ENCODE measurements at places on chromosomes 1 and 21. TPM values are rescaled to one million over a fixed set of nuclear protein-coding genes. Genes with fewer than 3 reads are reported as not detected.

GRCh38 chr1:29460041-29460610 is 223.8 kb downstream of the PTPRU start:
- H3K4me3 ChIP-seq = no peak overlapping the region
- DNase-seq = no peak
- H3K4me1 ChIP-seq = no peaks in the 10 kb centered on the region
- H3K27me3 ChIP-seq = peaks cover 41% of the 10 kb centered on the region
- H3K36me3 ChIP-seq = no peaks in the 10 kb centered on the region
- H3K27ac ChIP-seq = no peak overlapping the region

GRCh38 chr1:112337028-112337531 is 58.9 kb upstream of the CTTNBP2NL start:
- no peak overlapping the region for H3K27ac ChIP-seq
- no peaks in the 10 kb centered on the region for H3K36me3 ChIP-seq
- H3K4me3 ChIP-seq = no peak overlapping the region
- peaks cover 8% of the 10 kb centered on the region for H3K4me1 ChIP-seq

DNA sequence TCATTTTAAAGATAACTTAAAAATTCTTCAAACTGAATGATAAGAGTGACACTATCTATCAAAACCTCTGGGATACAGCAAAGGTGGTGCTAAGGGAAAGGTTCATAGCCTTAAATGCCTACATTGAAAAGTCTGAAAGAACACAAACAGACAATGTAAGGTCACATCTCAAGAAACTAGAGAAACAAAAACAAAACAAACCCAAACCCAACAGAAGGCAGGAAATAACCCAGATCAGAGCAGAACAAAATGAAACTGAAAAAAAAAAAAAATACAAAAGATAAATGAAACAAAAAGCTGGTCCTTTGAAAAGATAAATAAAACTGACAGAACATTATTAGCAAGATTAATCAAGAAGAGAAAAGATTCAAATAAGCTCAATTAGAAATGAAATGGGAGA is 6.8 kb downstream of the ODF2L start:
- H3K36me3 ChIP-seq = no peaks in the 10 kb centered on the region
- no peaks in the 10 kb centered on the region for H3K4me1 ChIP-seq
- DNase-seq = no peak
- H3K4me3 ChIP-seq = no peak overlapping the region

DNA sequence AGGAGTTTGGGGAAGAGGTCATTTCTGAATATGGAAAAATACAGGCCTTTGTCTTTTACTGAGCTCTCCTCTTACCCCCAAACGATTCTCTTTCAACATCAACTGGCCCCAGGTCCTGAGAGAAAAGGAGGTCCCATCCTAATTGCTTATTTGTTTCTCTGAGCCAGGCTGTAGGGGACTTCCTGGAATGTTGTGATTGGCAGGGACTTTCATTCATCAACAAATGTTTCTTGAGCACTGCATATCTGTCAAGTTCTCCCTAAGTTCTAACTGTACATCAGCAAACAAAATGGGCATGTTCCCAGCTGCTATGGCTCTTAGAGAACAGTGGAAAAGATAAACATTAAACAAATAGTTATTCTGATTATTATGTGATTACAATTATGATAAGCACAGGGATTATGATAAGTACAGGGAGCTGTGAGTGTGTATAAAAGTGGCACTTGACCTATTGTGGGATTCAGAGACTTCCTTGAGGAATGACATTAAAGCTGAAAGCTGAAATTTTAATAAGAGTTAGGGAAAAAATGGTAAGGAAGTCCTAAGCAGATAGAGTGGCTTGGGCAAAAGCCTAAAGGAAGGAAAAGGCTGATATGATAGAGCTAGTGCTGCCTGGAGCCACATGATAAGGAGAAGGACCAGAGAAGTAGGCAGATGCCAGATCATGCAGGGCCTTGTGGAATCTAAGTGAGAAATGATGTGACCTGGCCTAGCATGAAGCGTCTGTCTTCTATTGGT is 11.6 kb downstream of the GPX7 start:
- no peak for DNase-seq
- no peaks in the 10 kb centered on the region for H3K36me3 ChIP-seq
- H3K4me3 ChIP-seq = no peak overlapping the region
- H3K4me1 ChIP-seq = no peaks in the 10 kb centered on the region
- no peaks in the 10 kb centered on the region for H3K27me3 ChIP-seq

DNA sequence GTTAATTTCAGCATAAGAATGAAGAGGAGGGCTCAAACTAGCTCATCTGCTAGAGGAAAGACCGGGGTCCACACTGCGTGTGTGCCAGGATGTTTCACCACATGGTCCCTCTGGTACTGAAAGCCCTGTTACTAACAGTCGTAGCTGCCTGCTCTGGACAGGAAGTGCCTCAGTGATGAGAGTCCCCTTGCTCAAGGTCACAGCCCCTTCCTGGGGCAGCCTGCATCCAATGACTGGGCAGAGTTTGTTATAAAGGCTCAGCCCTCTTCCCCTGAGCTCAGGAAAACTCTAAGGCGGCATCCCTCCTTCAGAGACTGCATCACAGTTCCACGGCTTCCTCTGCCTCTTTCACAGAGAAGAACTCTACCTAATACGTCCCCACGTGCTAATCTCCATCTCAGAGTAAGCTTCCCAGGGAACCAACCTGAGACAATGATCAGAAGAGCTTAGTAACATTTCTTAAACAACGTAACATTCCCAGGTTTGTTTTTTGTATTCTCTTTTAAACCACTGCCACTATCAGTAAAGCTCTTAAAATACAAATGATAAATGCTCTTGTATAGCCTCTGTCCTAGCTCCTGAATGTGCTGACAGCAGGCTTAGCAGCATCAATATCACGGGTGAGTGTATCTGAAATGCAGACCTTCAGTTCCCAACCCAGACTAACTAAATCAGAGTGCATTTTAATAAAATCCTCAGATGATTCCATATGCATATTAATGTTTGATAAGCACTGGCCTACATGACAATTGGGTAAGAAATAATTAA is 38.0 kb upstream of the ATP1A1 start:
- no peak for DNase-seq
- no peaks in the 10 kb centered on the region for H3K27me3 ChIP-seq
- H3K4me3 ChIP-seq = no peak overlapping the region
- no peaks in the 10 kb centered on the region for H3K36me3 ChIP-seq
- H3K4me1 ChIP-seq = peaks cover 12% of the 10 kb centered on the region

DNA sequence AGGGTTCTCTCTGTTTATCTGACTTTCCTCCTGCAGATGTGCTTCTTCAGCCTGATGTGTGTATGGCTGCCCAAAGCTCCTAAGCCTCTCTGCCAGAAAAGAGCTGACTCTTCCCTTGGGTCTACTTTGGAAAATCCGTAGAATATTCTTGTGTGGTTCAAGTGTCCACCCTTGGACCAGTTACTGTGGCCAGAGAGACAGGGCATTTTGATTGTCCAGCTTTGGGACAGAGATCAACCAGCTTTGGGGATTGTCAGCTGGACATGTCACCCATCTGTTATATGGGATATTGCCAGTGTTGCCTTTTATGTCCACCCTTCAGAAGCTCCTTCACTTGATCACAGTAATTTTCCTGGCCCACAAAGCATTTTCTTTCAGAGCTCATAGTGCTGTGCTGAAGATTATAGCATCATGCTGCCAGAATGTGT is 126.2 kb upstream of the L1TD1 start:
- H3K4me3 ChIP-seq = no peak overlapping the region
- no peaks in the 10 kb centered on the region for H3K36me3 ChIP-seq
- no peaks in the 10 kb centered on the region for H3K27me3 ChIP-seq
- peak overlapping the region; percentile 74 for H3K27ac ChIP-seq
- no peak for DNase-seq
- H3K4me1 ChIP-seq = peaks cover 22% of the 10 kb centered on the region

- no peaks in the 10 kb centered on the region for H3K4me1 ChIP-seq
- H3K4me3 ChIP-seq = no peak overlapping the region
- H3K27ac ChIP-seq = peak overlapping the region; percentile 55
- H3K27me3 ChIP-seq = no peaks in the 10 kb centered on the region
- DNase-seq = no peak
- H3K36me3 ChIP-seq = no peaks in the 10 kb centered on the region
Observed at GRCh38 chr1:220300442-220301121, 28.3 kb upstream of the RAB3GAP2 start.

The ANKRD34A gene
- 0.42 TPM for total RNA-seq

The NID1 gene
- total RNA-seq = 3.6 TPM

The CCDC27 gene
- total RNA-seq = not detected

The BACH1 gene
- total RNA-seq = 54.6 TPM

The OR13G1 gene
- total RNA-seq = not detected
